ENCODE measurements at places on chromosomes 3 and 15.

DNA sequence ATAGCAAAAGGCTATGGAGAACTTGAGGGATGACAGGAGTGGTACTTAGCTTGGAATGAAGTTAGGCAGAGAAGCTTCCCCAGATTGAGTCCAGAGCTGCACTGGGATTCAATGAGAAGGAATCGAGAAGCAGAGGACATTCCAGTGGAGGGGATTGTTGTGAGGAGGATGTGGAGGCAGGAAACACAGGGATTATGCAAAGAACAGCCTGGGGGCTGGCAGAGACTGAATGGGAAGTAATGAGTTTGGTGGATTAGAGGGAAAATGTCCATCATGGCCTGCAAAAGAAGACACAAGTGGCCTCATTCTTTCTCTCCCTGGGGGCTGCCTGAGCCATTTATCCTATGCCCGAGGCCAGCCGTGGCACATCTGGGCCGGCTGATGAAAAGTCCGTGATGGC is 20.5 kb upstream of the SCN10A start:
- no peak for DNase-seq

GRCh38 chr3:128971421-128972100 is 22.3 kb downstream of the CFAP92 start:
- no peak for DNase-seq

- DNase-seq = no peak
These were observed 48.5 kb upstream of the RYR3 start for GRCh38 chr15:33262306-33262705.

GRCh38 chr3:64073158-64073761 is 50.0 kb upstream of the PSMD6 start:
- DNase-seq = no peak

DNA sequence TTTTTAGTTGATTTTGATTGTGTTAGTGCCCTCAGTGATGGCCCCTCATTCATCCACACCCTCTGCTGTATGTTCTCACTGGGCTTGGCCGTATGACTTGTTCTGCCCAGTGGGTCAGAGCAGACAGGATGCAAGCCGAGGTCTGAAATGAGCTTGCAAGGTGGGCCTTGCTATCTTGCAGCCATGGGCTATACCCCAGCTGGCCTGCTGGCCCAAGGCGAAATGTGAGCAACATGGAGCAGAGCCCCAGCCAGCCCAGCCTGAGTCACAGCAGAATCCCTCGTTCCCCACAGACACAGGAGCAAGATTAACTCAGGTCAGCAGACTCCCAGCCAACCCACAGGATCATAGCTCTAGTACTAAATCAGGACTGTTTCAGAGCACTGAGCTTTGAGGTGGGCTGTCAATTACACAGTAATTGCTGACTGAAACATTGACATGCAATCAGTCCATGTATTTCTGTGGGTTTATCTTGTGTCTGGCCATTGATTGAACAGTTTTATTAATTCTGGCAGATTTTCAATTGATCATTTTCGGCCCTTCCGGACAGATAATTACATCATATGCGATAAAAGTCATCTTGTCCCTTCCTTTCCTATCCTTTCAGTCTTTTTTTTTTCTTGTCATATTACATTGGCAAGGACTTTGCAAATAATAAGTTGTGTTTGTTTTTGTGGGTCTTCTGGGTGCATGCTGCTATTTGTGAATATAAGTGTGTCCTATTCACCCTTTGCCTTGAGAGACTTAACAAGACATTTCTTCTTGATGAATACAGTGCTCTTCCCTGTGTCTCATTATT is 27.1 kb downstream of the KLF15 start:
- no peak for DNase-seq

- no peak for DNase-seq
These were observed 82.9 kb downstream of the ARRDC4 start for GRCh38 chr15:98043160-98044014.

- no peak for DNase-seq
These were observed 817 bp downstream of the CLK3 start for GRCh38 chr15:74616366-74616939.

GRCh38 chr3:195821403-195822130 is 9.8 kb upstream of the MUC4 start:
- no peak for DNase-seq

- no peak for DNase-seq
These were observed 233.4 kb downstream of the FEZF2 start for GRCh38 chr3:62139957-62140356.

- no peak for DNase-seq
These were observed 1018.2 kb downstream of the MCTP2 start for GRCh38 chr15:95249524-95249923.

DNA sequence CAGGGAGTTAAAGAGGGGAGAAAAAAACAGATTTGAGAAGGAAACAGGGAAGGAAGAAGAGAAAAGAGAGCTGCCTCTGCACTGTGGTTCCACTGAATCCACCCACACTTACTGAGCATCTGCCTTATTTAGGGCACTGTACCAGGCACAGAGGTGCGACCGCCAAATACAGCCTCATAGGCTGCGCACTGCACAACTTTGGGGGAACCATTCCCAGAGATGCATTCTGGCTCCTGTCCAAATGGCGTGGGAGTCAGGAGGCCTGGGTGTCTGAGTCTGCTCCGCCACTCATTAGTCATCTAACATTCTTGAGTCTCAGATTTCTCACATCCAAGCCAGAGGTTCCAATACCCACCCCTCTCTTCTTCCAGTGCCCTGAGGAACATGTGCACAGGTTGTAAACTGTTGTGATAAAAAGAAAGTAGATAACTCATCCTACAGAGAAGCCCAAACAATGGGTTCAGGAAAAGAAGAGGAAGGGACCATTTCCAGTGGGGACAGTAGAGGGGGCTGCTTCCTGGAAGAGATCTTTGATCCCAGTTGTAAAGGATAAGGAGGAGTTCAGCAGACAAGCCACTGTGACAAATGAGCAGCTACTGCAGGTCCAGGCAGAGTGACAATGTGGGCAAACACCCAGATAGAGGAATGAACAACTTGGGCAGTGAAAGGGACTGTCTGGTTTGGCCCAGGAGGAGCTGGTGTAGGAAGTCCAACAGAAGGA is 254.6 kb downstream of the UACA start:
- DNase-seq = no peak

GRCh38 chr3:4543110-4543509 is 50.0 kb downstream of the ITPR1 start:
- no peak for DNase-seq

DNA sequence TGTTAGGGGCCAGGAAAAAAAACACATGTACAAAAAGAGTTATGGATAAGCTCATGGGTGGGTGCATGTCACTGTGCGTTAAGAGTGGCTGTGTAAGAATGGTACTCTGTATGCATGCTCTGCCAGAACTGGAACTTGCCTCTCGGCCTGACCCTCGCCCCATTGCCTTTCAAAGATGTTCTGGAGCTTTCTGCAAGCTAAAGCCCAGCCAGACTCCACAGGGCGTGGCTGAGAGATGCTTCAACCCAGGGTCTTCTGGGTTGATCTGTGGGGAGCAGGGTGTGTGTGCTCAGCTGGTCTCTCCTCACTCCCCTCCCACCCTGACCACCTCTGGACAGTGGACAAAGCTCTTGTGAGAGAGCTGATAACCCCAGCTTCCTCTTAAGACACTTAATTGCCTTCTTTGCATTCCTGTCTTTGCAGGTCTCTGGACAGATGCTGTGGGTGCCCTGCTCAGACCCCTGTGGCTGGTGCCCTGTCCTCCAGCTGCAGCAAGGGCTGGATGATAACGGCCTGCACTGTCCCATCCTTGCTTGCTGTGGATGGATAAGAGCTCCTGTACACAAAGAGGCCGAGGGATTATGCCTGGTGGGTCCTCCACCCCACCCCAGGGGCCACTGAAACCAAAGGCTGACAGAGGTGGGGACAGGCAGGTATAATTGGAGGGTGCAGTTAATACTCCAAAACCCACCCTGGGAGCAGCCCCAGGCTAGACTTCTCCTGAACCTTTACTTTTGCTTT is 28.7 kb downstream of the ALDH1L1 start:
- DNase-seq = no peak

DNA sequence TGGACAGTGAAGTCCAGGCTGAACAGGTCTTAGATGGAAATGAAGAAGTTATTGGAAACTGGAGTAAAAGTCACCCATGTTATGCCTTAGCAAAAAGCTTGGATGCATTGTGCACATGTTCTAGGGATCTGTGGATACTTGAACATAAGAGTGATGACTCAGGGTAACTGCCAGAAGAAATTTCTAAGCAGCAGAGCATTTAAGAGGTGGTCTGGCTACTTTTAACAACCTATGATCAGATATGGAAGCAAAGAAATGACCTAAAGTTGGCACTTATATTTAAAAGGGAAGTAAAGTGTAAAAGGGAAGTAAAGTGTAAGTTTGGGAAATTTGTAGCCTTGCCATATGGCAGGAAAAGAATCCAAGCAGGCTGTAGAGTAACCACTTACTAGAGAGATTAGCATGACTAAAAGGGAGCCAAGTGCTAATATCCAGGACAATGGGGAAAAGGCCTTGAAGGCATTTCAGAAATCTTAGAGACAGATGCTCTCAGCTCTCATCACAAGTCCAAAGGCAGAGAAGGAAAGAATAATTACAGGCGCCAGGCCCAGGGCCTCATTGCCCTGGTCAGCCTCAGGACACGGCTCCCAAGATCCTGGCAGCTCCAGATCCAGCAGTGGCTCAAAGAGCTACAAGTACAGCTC is 73.9 kb upstream of the KCNH8 start:
- DNase-seq = no peak

GRCh38 chr3:158458464-158458863 is 112.5 kb upstream of the MLF1 start:
- DNase-seq = no peak

- no peak for DNase-seq
These were observed 90.8 kb downstream of the CRTC3 start for GRCh38 chr15:90620379-90621067.

- no peak for DNase-seq
These were observed 31.3 kb upstream of the BFSP2 start for GRCh38 chr3:133368371-133369067.

GRCh38 chr3:122247825-122248185 is 64.3 kb downstream of the CASR start:
- DNase-seq = peak; percentile 92

DNA sequence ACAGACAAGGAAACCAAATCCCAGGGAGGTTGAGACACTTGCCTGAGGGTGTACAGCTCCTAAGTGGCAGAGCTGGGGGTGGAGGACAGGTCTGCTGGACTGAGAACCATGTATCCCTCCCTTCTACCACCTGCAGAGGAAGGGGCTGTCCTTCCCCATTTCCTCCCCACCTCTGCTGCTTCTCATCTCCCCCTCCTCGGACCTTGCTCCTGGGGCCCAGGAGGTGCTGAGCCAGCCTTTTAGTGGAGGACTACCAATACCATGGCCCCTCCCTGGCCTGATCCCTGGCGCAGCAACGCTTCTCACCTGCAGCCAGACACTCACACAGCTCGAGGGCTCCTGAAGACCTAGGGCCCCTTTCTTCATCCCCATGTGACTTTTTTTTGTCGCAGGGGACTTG is 50.4 kb downstream of the IDH2 start:
- no peak for DNase-seq

DNA sequence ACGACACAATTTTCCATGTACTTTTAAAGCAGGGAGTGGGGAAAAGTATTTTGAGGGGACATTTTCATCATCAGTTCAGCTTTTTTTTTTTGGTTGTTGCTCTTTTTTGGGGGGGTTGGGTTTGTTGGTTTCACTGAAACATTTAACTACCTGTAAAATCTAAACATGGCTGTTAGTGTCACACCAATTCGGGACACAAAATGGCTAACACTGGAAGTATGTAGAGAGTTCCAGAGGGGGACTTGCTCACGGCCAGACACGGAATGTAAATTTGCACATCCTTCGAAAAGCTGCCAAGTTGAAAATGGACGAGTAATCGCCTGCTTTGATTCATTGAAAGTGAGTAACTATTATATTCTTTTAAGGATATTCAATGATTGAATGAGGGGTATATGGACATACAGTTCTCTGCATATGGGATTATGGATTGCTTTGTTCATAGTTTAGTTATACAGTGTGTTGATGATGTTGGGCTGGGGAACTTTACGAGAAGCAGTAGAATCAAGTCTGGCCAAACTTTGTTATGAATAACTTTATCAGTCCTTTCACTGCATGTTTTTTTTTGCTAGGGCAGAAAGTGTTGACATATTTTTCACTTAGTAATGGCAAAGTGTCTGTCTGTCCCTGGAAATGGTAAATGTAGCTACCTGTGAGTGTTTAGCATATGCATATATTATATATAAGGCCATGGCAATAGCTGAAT is 31.5 kb downstream of the MBNL1 start:
- DNase-seq = no peak

- DNase-seq = no peak
These were observed 161.3 kb downstream of the FBLN2 start for GRCh38 chr3:13710251-13710650.

GRCh38 chr3:71973274-71974030 is 188.5 kb upstream of the PROK2 start:
- DNase-seq = peak; percentile 75

DNA sequence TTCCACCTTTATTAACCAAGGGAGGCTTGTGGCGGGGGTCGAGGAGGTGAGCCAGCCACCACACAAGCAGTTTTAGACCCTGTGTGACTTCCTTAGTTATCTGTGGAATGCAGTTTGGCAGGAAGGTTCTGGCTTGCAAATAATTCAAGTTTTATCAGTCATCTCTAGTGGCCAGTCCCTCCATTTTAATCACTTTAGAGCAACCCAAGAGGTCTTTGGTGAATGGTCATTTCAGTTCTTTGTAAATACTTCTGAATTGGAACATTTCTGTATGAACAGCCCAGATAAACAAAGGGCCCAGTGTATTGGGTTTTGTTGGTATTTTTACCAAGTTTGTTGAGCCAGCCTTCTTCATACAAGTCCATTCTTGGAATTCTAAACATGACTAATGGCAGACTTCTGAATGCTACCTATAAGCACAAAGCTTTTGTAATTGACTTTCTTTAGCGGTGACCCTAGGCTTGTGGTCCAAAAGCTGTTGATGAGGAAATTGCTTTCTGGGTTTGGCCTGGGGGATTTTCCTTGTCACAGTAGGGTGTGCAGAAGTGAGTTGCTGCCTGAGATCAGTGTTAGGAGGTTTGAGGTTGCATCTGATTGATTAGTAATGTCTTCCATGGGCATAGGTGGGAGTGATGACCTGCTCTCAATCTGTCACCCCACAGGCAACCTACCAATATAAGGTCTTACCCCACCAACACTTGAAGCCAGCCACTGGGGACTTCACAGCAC is 193.3 kb upstream of the TOPAZ1 start:
- DNase-seq = no peak

- no peak for DNase-seq
These were observed 5.1 kb upstream of the IQSEC1 start for GRCh38 chr3:13078163-13078905.

- no peak for DNase-seq
These were observed 101.1 kb downstream of the PDZRN3 start for GRCh38 chr3:73523661-73524060.

- DNase-seq = no peak
These were observed 639 bp upstream of the POLR2M start for GRCh38 chr15:57705746-57706404.

GRCh38 chr3:2741516-2741915 is 368.7 kb downstream of the IL5RA start:
- no peak for DNase-seq

DNA sequence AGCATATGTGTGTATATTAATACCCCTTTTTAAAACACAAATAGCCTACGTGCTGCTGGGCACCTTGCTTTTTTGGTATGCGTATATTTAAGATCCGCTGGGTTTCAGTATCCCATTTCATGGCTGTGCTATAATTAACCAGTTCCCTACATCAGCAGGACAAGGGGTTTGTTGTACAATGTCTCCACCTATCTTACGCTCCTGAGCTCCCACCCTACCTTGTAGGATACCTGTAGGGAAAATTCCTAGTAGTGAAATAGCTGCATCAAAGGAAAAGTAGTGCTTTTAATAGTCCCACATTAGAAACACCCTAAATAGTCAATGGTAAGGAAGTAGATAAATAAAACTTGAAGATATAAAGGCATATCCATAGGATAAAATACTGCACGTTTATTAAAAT is 1.4 kb downstream of the MAP6D1 start:
- no peak for DNase-seq
